Large intestine (tissue), 12 donors: ENCODE measurements at places on chromosomes 4 and X. TPM values are rescaled to one million over a fixed set of nuclear protein-coding genes. Genes with fewer than 3 reads are reported as not detected.

GRCh38 chr4:183132865-183133264, 33.8 kb downstream of the WWC2 start:
- H3K36me3 ChIP-seq, result no peaks in the 10 kb centered on the region
- no peak for DNase-seq

DNA sequence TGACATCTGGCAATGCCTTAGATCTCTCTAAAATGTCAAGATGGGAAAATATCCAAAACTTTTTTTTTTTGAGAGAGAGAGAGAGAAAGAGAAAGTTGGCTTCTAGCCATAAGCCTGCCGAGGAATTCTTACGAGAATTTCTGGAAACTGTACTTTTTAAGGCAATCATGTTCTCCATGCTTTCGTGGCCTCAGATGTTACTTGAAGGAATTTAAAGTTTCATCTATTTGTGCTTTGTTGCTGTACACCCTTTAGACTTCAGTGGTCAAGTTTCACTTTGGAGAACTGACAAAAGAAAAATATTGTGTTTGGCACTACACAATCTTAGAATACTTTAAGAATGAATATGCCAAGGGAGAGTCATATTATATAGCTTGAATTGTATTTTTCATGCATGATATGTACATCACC, 53.9 kb downstream of the FAT4 start:
- no peak for DNase-seq
- no peak overlapping the region for H3K27ac ChIP-seq
- H3K27me3 ChIP-seq, result no peaks in the 10 kb centered on the region
- no peaks in the 10 kb centered on the region for H3K4me1 ChIP-seq
- H3K4me3 ChIP-seq, result no peak overlapping the region

GRCh38 chr4:48683784-48684666, 96.1 kb downstream of the FRYL start:
- H3K27ac ChIP-seq, result no peak overlapping the region
- H3K27me3 ChIP-seq, result no peaks in the 10 kb centered on the region
- no peaks in the 10 kb centered on the region for H3K4me1 ChIP-seq

- H3K4me1 ChIP-seq, result no peaks in the 10 kb centered on the region
- H3K27me3 ChIP-seq, result no peaks in the 10 kb centered on the region
- no peak for DNase-seq
Observed at GRCh38 chrX:119604766-119605463, 1.3 kb downstream of the NKRF start.

DNA sequence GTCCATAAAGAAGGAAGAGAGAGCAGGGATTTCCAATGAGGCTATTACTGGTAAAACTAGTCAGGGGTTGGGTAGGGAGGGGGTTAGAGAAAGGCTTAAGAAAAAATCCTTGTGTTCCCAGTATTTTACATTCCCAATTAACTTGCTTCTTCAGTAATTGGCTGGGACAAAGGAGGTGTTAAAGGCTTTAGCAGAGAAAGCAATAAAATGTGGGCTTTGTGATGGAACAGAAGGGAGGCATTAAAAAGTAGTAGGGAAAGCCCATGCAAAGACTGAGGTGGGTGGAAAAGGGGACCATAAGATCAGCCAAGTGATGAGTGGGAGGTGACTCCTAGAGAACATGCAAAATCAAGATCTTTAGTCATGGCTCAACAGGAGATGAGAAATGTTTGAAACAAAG, 1467.2 kb downstream of the RPA4 start:
- H3K27ac ChIP-seq, result no peak overlapping the region
- H3K27me3 ChIP-seq, result no peaks in the 10 kb centered on the region
- no peaks in the 10 kb centered on the region for H3K36me3 ChIP-seq
- DNase-seq, result no peak
- no peak overlapping the region for H3K4me3 ChIP-seq

GRCh38 chr4:188305690-188306089, 166.4 kb downstream of the TRIML1 start:
- H3K4me3 ChIP-seq, result no peak overlapping the region
- no peak for DNase-seq
- no peaks in the 10 kb centered on the region for H3K27me3 ChIP-seq
- H3K4me1 ChIP-seq, result no peaks in the 10 kb centered on the region

DNA sequence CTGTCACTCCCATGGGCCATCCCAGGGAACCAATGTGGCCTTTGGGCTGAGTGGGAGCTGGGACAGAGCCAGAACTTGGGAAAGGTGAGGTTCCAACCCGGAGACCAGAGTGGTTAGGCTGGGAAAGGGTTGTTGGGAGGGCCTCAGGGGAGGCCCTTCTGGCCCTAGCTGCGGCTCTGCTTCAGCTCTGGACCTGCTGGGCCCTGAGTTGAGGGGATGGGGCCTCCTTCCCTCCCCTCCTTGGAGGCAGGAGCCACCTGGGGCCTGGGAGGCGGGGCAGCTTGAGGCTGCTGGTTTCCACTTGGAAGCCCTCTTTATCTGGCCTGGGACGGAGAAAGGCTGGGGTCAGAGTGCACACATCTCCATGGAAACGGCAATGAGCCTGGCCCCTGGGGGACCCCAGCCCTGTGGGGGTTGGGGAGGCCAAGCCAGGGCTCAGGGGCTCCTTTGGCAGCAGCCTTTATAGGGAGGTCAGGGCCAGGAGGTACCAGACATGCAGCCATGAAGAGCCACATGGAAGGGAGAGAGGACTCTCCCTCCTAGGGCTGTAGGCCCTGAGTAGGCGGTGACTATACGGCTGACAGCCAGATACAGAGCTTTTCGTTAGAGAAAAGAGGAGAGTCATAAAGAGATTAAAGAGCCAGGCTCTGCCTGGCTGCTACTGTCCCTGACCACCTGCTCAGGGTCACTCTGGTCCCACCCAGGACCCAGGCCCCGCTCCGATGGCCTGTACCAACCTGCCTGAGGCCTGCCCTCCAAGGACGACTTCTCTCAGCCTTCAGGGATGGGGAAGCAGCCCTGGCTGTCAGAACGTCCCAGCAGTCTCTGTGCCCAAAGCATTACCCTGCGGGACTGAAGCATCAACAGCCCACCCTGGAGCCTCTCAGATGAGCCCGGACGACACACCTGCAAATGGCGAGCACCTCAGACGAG, 6.9 kb upstream of the NSD2 start:
- no peaks in the 10 kb centered on the region for H3K36me3 ChIP-seq
- no peaks in the 10 kb centered on the region for H3K27me3 ChIP-seq
- peaks cover 65% of the 10 kb centered on the region for H3K4me1 ChIP-seq
- H3K4me3 ChIP-seq, result no peak overlapping the region

DNA sequence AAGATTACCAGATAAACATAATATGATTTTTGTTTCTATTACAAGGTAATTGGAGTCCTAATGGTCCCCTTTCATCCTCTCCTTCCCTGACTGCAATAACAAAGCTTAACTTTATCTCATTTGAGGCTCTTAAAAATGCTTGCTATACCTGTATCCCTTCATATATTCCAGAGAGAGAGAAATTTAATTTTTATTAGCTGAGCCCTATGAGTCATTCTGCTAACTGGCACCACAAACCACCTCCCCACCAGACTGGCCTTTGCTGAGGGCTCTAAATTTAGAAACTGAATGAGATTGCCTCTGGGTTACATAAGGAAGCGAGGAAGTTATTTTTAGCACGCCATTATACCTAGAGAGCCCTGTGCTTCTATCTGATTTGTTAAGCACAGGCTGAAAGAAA, 27.4 kb downstream of the CBLL2 start:
- no peak overlapping the region for H3K27ac ChIP-seq
- no peak overlapping the region for H3K4me3 ChIP-seq
- no peaks in the 10 kb centered on the region for H3K36me3 ChIP-seq
- no peaks in the 10 kb centered on the region for H3K27me3 ChIP-seq

- no peaks in the 10 kb centered on the region for H3K4me1 ChIP-seq
- H3K36me3 ChIP-seq, result no peaks in the 10 kb centered on the region
- DNase-seq, result no peak
- peaks cover 8% of the 10 kb centered on the region for H3K27me3 ChIP-seq
- H3K4me3 ChIP-seq, result no peak overlapping the region
- no peak overlapping the region for H3K27ac ChIP-seq
Observed at GRCh38 chr4:80306260-80306659, 29.3 kb upstream of the CFAP299 start.

DNA sequence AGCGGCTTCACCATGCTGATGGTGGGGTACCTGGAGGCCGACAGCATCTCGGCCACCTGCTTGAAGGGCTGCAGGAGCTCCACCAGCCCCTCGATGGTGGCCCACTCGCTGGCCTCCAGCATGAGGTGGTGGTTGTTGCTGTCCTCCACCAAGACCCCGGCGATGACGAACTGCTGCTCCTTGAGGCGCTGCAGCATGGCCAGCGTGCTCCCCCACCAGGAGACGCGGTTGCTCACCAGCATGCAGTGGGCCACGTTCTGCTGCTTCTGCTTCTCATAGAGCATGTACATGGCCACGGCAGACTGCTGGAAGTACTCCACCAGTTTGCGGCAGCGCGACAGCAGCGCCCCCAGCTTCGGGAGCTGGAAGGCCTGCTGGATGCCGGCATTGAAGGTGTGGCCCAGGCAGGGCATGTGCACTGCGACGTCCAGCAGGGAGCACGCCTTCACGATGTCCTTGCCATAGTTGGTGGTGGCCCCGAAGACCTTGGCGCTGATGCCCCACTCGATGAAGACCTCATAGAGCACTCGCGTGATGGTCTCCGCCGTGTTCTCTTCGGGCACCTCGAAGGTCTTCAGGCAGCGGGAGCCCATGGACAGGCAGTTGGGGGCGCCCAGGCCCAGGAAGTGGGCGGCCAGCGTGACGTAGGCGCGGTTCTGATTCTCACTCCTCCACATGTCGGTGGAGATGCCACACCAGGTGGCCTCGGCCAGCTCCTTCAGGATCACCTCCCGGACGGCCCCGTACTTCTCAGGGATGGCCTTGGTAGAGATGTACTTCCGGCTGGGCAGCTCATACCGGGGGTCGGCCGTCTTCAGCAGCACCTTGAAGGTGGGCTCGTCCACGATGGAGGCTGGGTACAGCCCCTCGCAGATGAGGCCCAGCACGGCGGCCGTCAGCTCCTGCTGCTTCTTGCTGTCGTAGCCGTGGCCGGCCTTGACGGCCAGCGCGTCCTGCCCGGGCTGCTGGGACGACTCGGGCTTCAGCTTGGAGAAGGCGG, 11.0 kb downstream of the DHRSX start:
- H3K27ac ChIP-seq, result no peak overlapping the region
- no peaks in the 10 kb centered on the region for H3K27me3 ChIP-seq
- H3K4me3 ChIP-seq, result no peak overlapping the region
- no peaks in the 10 kb centered on the region for H3K4me1 ChIP-seq

- no peak overlapping the region for H3K27ac ChIP-seq
- no peak overlapping the region for H3K4me3 ChIP-seq
- no peaks in the 10 kb centered on the region for H3K36me3 ChIP-seq
- no peak for DNase-seq
Observed at GRCh38 chr4:26887143-26887542, 26.5 kb downstream of the STIM2 start.

DNA sequence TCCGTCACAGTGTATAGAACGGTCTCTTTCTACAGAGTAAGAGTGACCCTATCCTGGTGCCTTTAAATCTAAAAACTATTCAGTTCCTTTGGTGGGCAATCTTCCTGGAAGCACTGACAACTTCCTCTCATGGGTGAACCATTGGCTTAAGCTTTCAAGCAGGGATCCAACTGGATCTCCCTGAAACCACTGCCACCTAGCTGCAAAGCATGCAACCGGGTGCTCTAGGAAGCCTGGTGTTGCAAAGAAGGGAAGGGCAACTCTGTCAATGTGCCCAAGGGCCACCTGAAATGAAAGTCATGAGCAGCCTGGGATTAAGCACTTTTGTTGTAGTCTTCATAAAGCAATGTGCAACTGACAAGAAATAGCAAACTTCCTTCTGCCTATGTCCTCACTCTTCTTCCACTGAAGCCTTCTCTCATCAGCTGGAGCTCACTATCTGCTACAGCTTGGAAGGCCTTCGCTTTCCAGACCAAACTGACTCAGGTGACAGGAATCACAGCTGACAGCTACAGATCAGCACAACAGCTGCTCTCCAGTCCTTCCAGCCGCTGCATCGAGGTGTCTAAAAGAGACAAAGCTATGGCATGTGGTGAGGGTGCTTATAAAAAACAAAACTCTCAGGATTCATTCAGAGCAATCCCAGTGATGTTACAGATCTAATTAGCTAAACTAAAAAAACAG, 46.1 kb downstream of the SETD7 start:
- H3K4me1 ChIP-seq, result no peaks in the 10 kb centered on the region
- no peak overlapping the region for H3K27ac ChIP-seq
- H3K27me3 ChIP-seq, result no peaks in the 10 kb centered on the region
- peak; percentile 29 for DNase-seq
- H3K4me3 ChIP-seq, result no peak overlapping the region

DNA sequence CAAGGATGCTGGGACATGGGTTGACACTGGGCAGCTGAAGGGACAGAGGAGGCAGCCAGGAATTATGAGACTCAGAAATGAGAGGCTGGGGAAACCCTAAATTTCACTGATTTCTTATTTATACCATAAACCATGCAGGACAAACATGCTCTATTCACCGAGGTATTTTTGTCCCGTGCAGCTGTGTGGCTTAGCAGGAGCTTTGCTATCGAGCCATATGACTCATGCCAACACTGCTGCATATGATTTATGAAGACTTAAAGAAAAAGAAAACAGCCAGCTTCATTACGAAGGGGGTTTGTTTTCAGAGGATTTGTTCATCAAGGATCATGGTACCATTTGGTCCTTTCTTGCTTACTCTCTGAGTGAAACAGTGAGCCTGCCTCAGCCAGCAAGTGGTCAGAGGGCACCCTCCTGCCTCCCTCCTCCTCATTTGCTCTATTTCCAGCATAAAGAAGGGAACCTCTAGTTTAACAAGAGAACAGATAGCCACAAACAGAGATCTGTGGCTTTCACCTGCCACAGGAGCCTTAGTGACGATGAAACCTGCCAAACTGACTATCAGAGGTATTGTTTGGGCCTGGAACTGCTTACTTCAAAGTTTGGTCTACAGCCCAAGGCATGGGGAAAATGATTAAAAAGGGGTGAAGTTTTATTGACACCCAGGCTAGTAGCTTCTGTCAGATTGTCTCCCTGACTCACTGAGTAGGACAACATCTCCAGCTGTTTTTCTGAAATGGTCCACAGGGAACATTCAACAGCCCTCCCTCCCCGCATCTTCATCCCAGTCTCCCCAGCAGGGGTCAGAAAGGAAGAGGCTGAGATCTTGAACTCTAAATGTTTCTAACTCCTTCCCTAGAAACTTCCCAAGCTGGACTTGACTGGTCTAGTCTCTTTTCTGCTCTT, 80.1 kb upstream of the MAML3 start:
- no peaks in the 10 kb centered on the region for H3K36me3 ChIP-seq
- no peaks in the 10 kb centered on the region for H3K27me3 ChIP-seq
- H3K4me3 ChIP-seq, result no peak overlapping the region

SPANXB1 gene
- polyA plus RNA-seq, result 0.90 TPM

NMU gene
- 1.3 TPM for polyA plus RNA-seq

IL2 gene
- polyA plus RNA-seq, result 0.24 TPM

BST1 gene
- 52.7 TPM for polyA plus RNA-seq

UGT2B11 gene
- 0.15 TPM for polyA plus RNA-seq

TLL1 gene
- polyA plus RNA-seq, result 2.8 TPM

BCLAF3 gene
- polyA plus RNA-seq, result 15.7 TPM

PABPC5 gene
- 1.9 TPM for polyA plus RNA-seq
